ENCODE measurements at places on chromosomes 2 and 18.

- DNase-seq: no peak
Measured at GRCh38 chr2:32715391-32715841, 87.6 kb downstream of the TTC27 start.

DNA sequence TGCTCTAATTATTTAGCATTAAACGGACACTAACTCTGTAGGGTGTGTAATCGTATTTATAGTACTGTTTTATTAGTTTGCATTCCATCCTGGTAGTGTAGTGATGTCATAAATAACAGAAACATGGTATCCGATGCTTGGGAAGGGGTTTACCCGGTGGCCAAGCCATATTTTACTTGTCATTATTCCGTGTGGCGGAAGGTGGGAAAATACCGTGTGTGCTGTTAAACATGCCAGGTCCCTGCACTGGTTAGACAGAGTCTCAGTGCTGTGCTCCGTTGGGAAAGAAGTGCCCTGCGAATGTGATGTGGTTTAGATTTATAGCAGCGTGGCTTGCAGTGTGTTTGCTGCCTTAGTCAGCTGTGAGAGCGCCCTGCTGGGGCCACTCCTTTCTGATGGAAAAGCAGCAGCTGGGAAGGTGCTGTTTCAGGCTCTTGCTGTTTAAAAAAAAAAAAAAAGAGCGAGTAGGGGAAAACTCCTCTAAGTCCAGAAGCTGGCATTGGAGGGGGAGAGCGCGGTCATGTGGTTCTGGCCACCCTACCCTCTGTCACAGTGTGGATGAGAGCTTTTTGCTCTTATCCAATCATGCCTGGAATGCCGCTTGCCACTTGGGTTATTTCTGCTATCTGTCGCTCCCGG, 211.0 kb downstream of the NEDD4L start:
- no peak for DNase-seq

GRCh38 chr2:236858661-236859060, 227.0 kb upstream of the COPS8 start:
- DNase-seq: no peak

DNA sequence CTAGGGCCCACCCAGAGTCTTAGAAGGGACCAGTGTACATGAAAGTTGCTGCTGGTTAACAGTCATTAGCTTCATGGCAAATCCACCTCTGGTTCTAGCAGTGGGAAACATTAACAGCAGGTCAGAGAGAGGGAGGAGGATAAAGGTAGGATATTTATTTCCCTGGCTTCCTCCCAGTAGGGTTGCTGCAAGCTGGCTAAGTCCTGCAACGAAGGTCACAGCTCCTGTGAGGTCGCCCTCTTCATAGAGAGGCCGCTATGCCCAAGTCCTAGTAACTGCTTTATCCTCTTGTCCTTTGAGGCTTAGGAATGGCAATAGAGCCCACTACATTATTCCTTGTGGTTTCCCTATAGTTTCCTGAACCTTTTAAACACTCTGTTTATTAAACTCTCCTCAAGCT, 84.0 kb upstream of the ACSL3 start:
- DNase-seq: no peak

DNA sequence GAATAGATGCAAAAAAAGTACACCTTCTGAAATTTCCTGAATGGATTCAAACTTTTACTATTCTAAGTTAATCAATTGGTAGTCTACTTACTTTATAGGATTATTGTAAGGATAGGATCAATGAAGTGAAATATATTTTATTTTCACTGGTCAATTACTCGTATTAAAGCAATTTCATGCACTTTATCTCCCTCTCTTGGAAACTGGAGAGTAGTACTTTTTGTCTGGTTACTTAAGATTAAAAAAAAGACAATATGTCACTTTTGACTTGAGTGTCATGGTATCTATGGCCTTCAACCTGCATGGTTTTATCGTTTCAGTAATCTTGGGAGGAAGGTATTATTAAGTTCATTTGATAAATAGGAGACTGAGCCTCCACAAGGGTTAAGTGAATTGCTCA, 1.0 kb upstream of the KYNU start:
- no peak for DNase-seq

DNA sequence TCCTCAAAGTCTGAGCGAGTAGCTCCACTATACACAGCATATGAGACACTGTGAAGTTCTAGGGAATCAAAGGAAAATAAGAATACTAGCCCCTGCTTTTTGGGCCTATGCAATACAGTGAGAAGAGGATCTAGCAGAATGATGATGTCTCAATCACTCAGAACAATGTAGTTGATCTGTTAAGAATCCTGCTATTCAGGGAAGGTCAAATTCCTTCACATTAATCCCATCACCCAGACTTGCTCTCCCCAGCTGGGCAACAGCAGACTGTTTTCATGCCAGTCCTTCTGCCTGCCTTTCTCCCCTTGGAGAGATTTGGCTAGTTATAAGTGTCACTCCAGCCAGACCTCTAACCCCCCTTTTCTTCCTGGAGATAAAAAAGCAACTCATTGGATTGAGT, 230.0 kb upstream of the EPHA4 start:
- no peak for DNase-seq

Data from memory B cell (primary cell).